RWPE2 (cell line): ENCODE measurements at places on chromosomes 6 and 20.

DNA sequence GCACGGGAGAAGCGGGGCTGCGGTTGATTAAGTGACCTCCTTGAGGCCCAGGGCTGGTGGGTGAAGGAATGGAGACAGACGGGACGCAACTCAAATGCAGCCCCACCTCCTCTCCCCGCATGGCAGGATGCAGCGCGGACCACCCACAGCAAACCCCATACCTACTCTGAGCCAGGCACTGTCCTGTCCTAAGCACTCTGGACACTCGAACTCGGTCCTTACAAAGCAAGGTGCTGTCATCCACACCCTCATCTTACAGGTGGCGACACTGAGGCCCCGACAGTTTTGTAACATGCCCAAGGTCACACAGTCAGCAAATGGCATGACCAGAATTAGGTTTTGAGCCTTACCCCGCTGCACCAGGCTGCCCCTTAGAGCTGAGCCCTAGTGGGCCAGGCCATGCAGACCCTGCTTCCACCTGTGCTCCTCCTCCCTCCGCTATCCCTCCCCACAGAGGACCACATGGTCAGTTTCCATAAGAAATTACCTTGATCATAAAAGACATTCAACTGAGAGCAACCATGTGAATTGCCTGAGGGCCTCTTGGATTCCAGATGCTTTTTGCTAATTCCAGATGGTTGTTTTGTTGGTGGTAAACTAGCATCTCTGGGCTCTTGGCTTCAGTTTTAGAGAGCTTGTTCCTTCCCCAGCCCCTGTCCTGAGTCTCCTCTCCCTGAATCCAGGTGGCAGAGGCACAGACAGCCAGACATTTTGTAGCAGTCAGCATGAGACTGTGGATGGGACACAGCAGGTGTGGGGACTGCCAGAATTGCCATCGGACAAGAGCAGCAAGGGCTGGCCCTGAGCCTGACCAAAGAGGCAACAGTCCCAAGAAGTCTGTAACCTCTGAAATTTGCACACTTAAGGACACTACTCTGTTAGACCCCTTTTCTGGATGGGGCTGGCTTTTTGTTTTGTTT lies 171.9 kb upstream of the PMEPA1 start:
- no peak for DNase-seq

DNA sequence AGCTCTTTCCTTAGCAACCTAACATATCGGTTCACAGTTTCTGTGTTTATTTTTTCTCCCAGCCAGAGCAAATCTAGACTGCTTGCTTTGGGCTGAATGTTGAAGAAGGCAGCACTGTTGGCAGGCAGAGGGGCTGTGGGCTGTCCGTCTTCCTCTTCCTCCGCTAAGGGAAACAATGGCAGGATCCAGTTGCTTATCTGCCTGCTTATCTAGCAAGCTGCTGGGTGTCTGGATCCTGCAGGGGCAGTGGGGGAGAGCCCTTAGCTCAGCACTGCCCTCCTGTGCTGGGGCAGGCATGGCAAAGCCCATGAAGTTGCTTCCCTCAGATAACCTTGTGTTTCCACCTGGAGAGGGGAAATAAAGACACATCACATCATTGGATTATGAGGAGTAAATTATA lies 92.7 kb upstream of the CD93 start:
- no peak for DNase-seq

- DNase-seq, result no peak
Measured at GRCh38 chr6:29183594-29183993, 12.9 kb downstream of the OR2J2 start.

- no peak for DNase-seq
Measured at GRCh38 chr6:71403422-71404134, 115.0 kb downstream of the OGFRL1 start.

GRCh38 chr6:170522565-170523183 lies 30.4 kb downstream of the PSMB1 start:
- no peak for DNase-seq

GRCh38 chr6:70694371-70694770 lies 26.7 kb downstream of the SMAP1 start:
- DNase-seq, result no peak

DNA sequence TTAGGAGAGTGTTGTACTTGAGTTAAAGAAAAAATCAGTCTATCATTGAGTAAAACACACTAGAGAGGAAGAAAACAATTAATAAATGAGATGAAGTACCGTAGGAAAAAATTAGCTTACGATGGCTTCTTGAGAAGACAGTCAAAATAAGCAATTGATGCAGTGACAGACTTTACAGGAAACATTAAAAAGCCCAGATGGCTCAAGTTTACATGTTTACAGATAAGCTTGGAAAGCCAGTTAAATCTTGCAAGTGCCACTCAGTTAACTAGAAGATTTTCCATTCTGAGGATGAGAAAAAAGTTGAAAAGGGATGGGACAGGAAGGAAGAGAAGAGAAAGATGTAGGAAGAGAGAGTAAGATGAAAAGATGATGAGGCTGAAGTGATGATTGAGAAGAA lies 288.8 kb upstream of the FERMT1 start:
- no peak for DNase-seq

DNA sequence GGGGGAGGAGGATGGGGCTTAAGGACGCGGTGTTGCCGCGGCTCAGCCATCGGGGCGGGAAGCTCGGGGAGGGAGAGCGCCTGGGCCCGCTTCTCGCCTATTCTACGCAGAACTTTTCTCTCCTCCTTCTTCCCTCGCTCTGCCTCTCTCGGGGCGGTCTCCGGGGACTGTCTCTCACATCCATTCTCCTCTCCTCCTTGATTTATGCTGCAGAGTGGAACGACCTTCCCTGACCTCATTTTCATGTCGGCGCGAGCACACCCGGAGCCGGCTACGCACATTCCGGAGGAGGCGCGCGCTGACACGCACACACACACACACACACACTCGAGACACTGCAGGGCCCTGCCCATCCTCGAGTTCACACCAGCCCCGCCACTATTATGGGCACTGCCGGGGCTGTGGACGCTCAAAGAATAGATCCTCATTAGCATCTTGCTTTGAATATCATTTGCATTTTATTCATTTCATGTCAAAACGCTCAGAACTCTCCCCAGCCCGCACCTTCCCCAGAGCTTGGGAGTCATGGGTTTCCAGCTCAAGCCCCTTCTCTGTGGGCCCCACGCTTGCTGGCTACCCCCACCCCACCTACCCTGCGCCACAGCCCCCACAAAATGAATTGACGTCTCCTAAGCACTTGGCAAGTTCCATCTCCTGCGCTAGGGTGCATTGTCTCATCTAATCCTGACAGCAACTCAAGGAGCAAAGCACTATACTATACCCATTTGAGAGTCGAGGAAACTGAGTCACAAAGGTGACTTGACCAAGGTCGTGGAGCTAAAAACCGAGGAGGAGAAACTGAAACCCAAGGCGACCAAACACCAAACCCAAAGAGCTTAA lies 36.8 kb downstream of the NCR2 start:
- DNase-seq, result no peak

- DNase-seq, result no peak
Measured at GRCh38 chr20:1646975-1647431, 10.6 kb downstream of the SIRPG start.

DNA sequence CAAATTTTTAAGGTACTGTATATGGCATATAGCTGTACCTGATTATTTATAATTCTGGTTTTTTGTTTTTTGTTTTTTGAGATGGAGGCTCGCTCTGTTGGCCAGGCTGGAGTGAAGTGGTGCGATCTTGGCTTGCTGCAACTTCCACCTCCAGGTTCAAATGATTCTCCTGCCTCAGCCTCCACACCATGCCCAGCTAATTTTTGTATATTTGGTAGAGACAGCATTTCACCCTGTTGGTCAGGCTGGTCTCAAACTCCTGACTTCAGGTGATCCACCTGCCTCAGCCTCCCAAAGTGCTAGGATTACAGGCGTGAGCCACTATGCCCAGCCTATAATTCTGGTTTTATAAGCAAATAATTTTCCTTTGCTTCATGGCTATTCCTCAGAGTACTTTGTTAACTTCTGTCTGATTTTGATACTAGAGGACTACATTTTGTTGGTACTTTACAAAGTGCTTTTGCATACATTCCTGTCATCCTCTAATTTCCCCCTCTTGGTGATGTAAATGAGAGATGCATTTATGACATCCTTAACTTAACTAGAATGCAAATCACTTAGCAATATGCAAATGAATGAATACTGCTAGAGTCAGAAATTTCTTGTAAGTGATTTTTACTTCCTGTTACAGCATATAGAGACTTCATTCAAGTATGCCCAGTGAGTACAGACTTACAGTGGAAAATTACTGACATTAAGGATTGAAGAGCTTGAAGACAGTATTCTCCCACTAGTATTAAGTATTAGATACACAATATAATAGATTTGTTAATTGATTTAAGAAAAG lies 35.7 kb upstream of the ARID1B start:
- DNase-seq, result no peak

DNA sequence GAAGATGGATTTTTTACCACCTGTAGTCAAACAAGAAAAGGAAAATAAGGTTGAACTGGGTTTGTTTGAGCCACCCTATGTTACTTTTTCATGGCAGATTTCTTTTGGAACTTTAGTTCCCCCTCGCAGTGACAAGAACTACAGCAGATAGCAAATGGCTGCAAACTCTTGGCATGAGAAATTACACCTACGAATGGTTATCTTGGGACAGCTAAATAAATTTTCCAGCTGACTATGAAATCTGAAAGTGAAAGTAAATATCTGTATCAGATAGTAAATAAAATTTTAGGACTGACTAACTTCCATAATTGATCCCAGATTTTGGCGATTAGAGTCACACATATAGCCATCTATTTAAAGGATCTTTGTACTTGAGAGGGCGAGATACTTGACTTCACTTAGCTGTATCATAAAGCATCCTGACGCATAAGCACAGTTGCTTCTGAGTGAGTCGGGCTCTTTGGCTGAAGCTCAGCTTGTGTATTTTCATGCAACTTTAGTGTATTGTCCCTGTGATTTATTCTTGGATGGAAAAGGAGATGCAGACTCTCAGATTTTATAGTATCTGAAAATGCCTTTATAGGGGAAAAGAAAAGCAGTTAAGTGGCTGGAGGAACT lies 125.3 kb upstream of the B3GAT2 start:
- DNase-seq, result no peak

GRCh38 chr20:9949563-9949962 lies 85.2 kb upstream of the ANKEF1 start:
- no peak for DNase-seq

DNA sequence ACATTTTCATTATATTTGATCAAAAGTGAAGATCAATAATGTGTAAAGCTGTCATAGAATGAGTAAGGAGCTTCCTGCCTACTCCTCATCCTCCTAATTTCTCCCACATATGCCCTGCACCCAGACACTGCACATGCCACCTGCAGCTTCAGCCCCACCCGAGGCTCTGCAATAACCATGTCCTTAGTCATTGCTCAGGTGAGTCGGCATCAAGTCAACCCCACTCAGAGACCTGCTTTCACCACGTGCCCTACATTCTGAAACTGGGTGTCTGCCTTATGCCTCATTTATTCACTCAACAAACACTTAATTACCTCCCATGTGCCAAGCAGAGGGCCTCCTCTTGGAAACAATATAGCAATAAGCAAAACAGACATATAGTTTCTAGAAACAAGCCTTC lies 15.4 kb upstream of the TNFAIP3 start:
- peak; percentile 71 for DNase-seq

DNA sequence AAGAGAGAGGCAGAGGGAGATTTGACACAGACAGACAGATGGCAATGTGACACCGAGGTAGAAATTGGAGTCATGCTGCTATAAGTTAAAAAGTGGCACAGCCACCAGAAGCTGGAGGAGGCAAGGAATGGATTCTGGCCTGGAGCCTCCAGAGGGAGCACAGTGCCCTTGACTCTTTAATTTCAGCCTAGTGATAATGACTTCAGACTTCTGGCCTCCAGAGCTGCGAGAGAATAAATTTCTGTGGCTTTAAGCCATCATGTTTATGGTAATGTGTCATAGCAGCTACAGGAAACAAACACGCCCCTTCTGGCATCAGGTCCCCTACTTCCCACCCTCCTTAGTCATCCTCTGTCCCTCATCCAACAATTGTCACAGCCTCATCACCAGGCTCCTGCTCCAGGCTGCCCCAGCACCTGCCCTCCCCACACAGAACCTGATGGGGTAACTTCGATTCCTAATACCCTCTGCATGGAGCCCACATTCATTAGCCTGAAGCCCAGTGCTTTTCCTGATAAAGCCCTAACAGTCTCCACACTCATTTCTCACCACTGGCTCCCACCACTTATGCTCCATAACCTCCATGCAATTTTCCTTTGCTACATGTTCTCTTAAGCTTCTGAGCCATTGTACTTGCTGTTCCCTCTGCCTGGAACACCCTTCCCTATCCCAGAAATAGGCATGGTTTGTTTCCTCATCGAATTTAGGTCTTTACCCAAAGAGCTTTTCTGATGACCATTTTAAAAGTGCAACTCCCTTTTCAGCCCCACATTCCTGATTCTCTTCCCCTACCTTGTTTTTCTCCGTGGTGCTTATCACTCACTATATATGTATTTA lies 69.7 kb upstream of the TOX2 start:
- peak; percentile 51 for DNase-seq

GRCh38 chr6:1029141-1029540 lies 282.8 kb upstream of the FOXQ1 start:
- DNase-seq, result no peak

- DNase-seq, result no peak
Measured at GRCh38 chr6:15419493-15419892, 173.6 kb downstream of the JARID2 start.

DNA sequence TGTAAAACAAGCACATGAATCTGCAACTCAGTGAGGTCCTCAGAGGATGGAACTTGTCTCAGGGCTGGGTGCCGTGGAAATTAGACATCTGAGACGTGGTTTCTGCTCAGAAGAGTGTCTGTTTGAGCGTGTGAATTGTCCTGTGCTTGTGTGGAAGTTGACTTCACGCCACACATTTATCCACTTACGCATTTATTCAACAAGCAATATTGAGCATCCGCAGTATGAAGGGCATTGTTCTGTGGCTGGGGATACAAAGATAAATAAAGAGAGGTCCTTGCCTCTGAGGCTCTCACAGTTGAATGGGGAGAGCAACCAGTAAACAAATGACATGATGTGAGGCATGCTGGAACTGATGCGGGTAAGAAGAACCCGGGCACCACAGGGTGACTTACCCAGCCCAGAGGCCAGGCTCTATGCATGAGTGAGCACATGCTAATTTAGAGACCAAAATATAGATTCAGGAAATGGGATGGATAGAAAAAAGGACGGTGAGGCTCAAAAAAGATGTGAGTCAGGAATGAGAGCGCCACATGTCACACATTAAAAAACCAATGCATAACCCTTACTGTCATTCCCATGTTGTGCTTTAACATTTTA lies 60.4 kb downstream of the SOBP start:
- DNase-seq, result no peak

GRCh38 chr6:13351271-13351670 lies 22.9 kb upstream of the TBC1D7 start:
- DNase-seq, result no peak
